ENCODE measurements at places on chromosomes 2 and 18.

GRCh38 chr2:105888625-105889024 is 143.9 kb downstream of the NCK2 start:
- DNase-seq: no peak

DNA sequence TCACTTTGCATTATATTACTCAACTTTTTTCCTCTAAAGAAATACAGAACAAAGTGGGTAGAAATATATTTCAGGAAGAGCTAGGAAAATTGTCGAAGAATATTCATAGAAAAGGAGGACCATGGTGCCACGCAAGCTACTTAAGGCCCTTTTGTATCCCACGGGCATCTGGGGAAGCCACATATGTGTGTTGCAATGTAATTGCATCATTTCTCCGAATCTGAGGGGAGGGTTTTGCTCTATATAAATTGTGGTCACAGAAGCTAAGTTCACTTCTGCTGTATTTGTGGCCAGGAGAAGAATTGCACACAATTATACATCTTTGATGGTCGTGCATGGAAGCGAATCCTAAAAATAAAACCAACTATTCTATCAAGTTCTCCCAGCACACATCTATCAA is 360.3 kb downstream of the IRS1 start:
- no peak for DNase-seq

DNA sequence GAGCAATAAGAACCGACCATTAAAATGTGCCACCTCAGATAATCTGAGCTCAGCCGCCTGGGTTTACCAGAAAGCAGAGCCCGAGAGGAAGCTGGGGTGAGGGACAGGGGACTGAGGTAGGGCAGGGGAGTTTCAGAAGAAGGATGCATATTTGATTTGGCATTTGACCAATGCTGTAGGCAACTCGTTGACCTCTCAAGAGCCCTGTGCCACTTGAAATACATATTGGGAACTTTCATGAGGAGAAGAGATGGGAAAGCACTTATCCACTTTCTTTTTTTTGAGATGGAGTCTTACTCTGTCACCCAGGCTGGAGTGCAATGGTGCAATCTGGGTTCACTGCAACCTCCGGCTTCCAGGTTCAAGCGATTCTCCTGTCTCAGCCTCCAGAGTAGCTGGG is 148.4 kb upstream of the SPRED2 start:
- no peak for DNase-seq

DNA sequence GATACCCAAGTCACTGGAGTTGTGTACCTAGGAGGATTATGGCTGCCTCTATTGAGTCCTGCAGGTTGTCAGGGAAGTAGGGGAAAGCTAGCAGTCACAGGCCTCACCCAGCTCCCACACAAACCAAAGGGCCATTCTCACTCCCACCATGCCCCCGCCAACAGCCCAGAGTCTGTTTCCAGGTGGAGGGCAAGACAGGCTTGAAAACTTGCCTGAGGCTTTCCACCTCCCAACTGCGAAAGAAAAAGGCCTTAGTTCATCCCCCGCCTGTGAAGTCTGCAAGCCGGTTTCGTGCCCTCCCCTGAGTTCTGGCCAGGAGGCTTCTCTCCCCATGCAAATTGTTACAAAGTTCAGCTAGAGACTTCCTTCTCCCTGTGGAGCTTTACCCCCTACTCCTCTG is 270.3 kb downstream of the TXNL1 start:
- no peak for DNase-seq

- no peak for DNase-seq
These were observed 12.0 kb upstream of the GALM start for GRCh38 chr2:38653715-38654527.

- no peak for DNase-seq
These were observed 308.9 kb upstream of the THUMPD2 start for GRCh38 chr2:40087927-40088326.

DNA sequence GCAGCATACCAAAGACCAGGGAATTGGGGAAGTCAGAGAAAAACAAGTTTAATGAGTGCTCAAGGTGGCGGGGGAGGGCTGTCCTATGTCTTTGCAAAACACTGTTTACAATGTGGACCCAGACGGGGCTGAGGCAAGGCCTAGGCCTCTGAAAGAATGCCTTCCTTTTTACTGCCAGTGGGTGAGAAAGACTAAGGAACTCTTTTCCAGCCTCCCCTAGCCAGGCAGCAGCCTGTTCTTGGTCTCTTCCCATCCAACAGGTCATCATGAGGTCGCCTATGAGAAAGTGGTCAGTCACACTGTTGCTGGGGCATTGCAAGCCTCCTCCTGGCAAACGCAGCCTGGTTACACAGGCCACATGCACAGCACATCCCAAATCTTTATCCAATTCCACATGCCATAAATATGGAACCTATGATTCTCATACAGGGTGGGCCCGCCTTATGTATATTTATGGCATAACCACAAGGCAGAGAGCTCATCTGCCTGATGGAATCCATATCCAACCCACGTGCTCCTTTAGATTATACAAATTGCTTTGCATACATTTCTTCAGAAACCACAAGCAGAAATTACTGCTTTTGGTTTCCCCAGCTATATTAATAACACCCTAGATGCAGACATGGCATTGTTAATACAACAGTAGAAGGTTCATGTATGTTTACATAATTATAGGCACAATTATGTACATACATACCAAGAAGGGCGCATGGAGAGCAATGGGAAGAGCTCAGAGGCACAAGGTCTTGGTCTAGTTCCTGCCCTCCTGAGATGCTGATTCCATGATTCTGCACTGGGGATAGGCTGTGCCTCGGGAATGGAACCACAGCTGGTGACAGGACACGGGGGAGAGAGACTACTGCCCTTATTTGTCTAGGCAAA is 48.6 kb downstream of the NRP2 start:
- no peak for DNase-seq

- DNase-seq: no peak
These were observed 155.4 kb upstream of the LHCGR start for GRCh38 chr2:48910961-48911360.

DNA sequence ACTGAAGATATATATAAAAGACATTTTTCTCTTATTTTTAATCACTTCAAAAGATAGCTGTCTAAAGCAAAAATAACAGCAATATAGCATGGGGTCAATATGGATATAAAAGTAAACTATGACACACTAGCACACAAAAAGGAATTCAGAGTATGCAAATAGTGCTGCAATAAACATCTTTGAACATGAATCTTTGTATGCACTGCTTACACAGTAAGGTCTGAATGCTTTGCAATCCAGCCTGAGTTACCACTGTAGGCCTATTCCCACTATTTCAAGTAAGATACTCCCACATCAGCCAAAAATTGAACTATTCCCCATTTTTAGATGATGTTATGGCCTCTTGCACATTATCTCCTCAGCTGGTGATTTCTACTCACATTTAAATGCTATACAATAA is 27.4 kb upstream of the ERCC3 start:
- no peak for DNase-seq

GRCh38 chr2:18456026-18456425 is 104.4 kb downstream of the RDH14 start:
- DNase-seq: no peak

- DNase-seq: no peak
These were observed 232.2 kb downstream of the TRIB2 start for GRCh38 chr2:12948961-12949353.

DNA sequence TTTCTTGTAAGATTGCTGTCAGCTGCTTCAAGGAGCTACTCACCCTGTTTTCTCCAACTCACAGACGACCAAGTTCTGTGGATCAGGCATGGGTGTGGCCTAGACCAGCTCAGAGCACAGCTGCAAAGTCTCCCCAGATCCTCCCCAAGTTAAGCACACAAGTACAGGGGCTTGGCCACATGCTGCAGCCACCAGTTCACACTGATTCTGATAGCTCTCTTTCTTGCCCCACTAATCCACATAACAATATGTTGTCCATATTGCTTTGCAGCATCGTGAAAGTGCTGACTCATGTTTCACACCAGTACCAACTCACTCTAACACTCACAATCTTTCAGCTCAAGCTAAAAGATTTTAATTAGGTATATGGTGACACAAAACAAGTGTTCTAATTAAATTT is 437.0 kb downstream of the PARD3B start:
- peak; percentile 33 for DNase-seq

- DNase-seq: no peak
These were observed 15.7 kb downstream of the NDUFV2 start for GRCh38 chr18:9117980-9118841.

GRCh38 chr2:216151313-216152025 is 42.3 kb downstream of the XRCC5 start:
- DNase-seq: no peak

DNA sequence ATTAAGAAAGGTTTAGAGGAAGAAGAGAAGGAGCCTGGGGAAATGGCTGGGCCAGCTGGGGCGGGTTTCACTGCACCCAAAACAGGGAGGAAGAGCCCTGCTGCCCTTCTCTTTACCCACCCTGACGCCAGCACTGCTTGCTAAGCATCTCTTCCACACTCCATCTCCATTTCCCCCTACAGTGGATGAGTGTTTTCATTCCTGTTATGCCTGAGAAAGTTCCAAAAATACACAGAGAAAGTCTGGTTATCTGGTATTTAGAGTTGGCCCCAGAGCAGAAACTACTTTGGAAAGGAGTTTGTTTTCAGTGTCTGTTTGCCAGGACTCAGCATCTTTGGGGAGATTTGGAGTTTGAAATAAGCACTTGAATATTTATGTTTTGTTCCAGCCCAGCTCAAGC is 451.0 kb downstream of the SLC4A3 start:
- DNase-seq: no peak

- DNase-seq: no peak
These were observed 9.8 kb downstream of the CKAP2L start for GRCh38 chr2:112754564-112754963.

DNA sequence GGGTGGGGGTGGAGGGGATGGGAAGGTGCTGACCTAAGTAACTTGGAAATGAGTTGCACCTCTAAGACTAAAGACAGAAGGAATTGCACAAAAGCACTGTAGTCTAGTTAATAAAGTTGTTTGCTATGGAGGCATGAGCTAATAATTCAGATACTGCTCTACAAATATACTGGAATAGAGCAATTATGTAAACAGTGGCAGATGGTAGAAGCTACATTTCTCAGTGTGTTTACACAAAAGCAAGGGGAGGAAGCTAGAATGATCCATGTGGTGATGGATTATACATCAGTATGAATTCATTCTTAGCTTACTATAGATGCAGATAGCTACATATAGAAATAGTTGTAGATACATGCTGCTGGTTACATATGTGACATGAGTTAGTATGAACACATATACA is 27.6 kb upstream of the UBE2F start:
- no peak for DNase-seq
